ENCODE measurements at places on chromosomes 1 and 21.

GRCh38 chr1:23999156-23999671 lies 19.1 kb upstream of the SRSF10 start:
- DNase-seq, result no peak

DNA sequence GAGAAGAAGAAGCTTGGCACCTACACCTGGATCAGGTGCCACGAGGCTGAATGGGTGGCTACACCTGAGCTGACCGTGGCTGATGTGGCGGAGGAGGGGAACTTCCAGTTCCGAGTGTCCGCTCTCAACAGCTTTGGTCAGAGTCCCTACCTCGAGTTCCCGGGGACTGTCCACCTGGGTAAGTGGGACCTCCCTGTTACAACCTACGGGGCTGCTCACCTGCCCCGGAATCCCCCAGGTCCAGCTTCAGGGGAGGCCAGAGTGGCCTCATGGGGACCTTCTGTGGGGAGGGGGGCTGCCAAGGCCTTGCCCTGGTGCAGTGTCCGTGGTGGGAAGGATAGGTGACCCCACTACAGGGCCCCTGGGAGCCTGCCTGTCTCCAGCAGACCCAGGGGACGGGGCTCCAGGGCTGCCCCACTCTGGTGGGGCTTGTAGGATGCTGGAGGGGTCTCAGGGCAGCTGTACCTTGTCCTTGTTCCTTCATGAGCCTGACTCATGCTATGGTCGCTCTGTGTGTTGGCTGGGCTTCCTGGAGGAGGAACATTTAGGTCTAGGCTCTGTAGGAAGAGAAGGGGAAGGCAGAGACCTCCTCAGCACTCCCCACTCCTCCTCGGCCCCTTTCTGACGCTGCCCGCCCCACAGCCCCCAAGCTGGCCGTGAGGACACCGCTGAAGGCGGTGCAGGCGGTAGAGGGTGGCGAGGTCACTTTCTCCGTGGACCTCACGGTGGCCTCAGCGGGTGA lies 7.2 kb downstream of the OBSCN start:
- DNase-seq, result no peak

- no peak for DNase-seq
Observed at GRCh38 chr1:197825541-197825940, 50.3 kb upstream of the DENND1B start.

GRCh38 chr1:17192394-17193221 lies 12.3 kb upstream of the PADI1 start:
- DNase-seq, result no peak

GRCh38 chr21:41635874-41636273 lies 127.9 kb upstream of the TMPRSS2 start:
- DNase-seq, result no peak

DNA sequence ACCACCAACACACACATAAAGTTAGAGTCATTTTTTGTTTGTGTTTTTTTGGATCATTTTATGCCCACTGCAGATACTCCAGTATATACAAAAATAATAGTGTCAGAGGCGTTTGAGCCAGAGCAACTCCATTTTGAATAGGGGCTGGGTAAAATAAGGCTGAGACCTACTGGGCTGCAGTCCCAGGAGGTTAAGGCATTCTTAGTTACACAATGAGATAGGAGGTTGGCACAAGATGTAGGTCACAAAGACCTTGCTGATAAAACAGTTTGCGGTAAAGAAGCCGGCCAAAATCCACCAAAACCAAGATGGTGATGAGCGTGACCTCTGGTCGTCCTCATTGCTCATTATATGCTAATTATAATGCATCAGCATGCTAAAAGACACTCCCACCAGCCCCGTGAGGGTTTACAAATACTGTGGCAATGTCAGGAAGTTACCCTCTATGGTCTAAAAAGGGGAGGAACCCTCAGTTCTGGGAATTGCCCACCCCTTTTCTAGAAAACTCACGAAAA lies 40.6 kb downstream of the GJA5 start:
- DNase-seq, result no peak

DNA sequence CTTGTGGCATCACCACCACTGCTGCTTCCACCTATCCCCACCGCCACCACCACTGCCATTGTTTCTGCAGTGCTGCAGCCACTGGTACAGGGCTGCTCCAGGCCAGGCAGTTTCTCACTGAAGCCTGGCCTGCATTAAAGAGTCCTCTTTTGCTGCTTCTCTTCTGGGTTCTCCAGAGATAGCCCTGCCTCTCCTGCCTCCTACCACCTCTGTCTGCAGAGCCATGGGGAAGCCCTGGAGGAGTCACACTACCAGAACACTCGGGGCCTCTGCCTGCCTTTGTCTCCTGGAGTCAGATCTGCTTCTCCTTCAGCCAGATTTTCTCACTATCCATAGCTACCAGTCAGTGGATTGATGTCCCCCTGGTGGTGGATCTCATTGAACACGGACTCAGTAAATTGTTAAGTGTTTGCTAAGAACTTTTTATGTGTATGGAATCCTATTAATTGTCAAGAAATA lies 37.7 kb upstream of the DDAH1 start:
- DNase-seq, result peak; percentile 7

GRCh38 chr1:226738995-226739695 lies at the start of gene ITPKB:
Gene ITPKB, minus strand, starts transcription at chr1:226739282. Its CDS starts 1,824 bp downstream, at chr1:226737458.
- no peak for DNase-seq

- peak; percentile 2 for DNase-seq
Observed at GRCh38 chr1:6889875-6890480, 104.7 kb downstream of the CAMTA1 start.

DNA sequence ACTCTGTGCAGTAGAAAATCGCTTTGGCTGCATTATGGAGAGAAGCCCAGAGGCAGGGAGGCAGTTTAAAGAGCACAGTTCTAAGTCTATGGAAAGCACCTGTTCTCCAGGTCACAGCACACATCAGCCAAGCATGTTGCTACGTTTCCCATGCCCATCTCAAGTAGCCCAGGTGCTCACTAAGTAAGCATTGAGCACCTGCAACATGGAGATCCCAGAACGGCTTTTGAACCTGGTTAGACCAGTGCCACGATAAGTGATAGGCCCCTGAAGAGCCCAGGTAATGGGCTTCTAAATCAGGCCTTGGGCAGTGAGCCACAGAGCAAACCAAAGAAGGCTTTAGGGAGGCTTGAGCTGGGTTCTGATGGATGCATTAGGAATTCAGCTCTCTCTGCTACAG lies 186.2 kb downstream of the C1orf94 start:
- no peak for DNase-seq

GRCh38 chr1:100860397-100860991 lies 34.1 kb downstream of the EXTL2 start:
- DNase-seq, result peak; percentile 25

- DNase-seq, result peak; percentile 32
Observed at GRCh38 chr21:43306911-43307676, 119.8 kb downstream of the SIK1 start.

- DNase-seq, result no peak
Observed at GRCh38 chr1:11483581-11484320, 4.8 kb downstream of the DISP3 start.

- no peak for DNase-seq
Observed at GRCh38 chr1:162626761-162627160, 5.5 kb upstream of the DDR2 start.

DNA sequence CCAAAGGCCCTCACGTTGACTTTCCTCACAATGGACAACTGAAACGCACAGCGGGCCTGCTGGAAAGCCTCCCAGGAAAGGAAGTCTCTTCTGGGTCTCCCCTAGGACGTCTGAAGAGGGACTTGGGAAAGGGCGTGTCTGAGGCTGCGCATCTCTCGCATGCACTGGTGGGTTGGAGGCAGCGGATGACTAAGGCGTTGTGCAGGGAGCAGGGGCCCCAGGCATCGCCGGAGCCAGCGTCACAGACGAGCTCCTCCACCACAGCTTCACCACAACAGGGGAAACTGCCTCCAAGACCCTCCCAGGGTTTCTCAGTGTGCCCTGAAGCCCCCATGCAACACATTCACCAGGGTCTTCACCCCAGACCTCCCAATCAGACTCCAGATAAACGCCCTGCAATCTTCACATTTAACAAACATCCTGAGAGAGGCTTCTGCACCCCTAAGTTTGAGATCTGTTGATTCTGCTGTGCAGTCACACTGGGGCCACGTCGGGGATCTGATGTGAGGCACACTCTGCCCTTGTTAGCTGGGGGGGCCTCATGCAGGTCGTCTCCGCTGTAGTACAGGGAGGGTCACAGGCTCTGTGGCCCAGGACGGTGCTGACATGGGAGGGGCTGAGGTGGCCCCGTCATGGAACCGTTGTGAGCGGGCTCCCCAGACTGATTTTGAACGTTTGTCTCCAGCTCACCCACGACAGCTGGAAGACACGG lies 7.0 kb upstream of the TFF1 start:
- no peak for DNase-seq

DNA sequence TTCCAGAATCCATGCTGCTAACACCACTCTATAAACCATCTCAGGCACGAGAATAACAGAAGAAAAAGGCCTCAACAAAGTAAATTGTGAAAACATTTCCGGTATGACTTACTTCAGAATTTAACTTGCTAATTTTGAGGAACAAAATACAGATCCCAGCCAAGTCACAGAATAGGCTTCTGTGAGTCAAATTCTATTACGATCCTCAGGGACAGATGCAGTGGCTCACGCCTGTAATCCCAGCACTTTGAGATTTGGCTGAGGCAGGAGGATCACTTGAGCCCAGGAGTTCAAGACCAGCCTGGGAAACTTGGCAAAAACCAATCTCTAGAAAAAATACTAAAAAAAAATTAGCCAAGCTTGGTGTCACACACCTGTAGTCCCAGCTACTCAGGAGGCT lies 8.8 kb upstream of the CCDC27 start:
- DNase-seq, result no peak

GRCh38 chr1:180415985-180416633 lies 86.3 kb downstream of the ACBD6 start:
- DNase-seq, result peak; percentile 59

DNA sequence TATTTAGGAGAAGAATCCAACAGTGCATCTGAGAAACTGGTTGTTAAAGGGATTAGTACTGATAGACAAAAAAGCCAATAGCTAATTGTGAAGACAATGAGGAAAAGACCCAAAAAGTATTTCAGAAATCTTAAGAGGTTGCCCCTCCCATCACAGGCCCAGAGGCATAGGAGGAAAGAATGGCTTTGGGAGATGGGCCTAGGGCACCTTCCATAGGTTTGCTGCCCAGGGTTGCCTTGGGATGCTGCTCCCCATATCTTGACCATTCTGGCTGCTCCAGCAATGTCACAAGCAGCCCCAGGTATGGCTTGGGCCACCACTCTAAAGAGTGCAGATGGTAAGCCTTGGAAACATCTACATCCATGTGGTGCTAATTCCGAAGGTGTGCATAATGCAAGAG lies 68.7 kb upstream of the CD5L start:
- DNase-seq, result no peak

DNA sequence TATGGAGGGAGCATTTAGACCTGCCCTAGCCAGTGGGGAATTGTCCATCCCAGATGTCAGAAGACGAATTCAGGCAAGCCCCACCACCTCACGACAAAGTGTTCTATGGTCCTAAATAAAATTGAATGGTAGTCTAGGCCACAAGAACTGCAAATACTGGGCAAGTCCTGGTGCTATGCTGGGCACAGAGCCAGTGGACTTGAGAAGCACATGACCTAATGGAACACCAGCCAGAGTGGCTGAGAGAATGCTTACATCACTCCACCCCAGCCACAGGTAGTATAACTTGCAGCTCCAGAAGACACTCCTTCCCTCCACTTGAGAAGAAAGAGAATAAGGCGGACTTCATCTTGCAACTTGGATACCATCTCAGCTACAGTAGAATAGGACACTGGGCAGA lies 567.3 kb upstream of the CXADR start:
- DNase-seq, result no peak

GRCh38 chr1:228009828-228010775 lies 3.3 kb downstream of the WNT3A start:
- no peak for DNase-seq

- no peak for DNase-seq
Observed at GRCh38 chr1:152014943-152015342, 21.3 kb upstream of the S100A10 start.

- DNase-seq, result no peak
Observed at GRCh38 chr1:76068953-76069561, 5.5 kb upstream of the ST6GALNAC3 start.

DNA sequence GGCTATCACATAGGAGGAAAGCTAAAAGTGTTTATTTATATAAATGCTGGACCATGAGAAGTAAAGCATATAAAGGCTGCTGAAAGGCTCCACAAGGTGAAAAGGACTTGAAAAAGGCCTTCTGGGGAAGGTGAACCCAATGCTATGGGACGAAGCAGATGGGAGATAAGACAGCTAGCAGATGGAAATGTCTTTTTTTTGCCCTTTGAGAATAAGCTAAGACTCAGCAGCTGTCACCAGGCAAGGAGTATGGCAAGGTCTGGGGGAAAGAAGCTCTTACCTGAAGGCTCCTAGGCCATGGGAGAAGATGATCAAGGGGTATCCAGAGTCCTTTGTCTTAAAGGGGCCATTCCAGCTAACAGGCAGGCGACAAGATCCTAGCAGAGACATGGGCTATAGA lies 9.9 kb downstream of the PAFAH2 start:
- DNase-seq, result peak; percentile 86

DNA sequence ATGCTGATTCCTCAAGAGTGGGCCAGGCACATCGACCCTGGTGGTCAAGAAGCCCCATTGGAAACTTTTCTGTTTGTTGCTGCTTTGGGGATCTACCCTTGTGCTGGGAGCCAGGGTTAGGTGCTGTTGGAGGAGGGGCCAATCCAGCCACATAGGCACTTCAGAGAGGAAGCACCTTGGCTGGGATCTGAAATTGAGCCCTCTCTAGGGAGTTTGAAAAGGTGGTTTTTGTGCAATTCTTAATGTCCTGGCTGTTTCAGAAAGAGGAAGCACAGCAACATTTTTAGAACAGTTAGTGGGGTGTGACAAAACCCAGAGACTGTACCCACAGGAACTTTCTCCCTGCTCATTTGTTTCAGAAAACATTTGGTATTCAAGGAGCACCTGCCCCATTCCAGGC lies 17.2 kb upstream of the BEND5 start:
- no peak for DNase-seq

- DNase-seq, result no peak
Observed at GRCh38 chr21:33360281-33360680, 35.5 kb downstream of the IFNAR1 start.

DNA sequence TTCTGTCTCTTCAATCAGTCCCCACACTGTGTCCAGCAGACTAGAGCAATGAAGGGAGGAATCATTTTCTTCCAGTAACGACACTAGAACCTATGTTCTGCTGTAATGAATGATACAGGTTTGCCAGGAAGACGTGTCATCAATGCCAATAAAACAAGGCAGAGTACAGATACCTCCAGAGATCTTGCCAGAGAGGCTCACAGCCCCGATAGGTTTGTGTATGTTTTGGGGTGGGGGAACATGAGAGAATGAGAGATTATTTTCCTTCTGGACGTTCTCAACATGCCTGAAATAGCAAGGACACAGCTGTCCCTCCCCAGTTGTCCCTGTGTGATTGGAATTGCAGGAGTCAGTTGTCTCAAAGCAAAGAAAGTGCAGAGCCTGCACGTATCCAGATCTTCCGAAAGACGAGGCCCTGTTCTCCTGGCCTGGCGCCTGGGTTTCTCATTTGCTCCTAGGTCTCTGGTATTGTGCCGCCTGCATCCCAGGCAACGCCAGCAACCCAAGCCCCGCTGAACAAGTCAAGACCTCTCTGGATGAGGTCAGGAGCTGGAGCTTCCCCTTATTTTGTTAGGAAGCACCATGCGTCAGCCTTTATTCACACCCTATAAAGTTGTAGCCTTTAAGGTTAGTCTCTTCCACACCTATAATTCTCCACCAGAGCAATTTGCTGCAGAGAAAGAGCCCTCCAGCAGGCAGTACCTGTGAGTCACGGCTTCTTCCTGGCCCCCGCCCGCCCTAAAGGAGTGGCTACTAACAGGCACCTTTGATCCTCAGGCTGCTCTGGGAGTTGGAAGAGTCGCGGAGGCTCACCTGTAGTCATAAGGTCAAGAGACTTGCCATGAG lies 130.5 kb downstream of the TOMM20 start:
- no peak for DNase-seq

Data from NCI-H2171 (cell line).